ENCODE measurements at places on chromosomes 2 and 18. TPM values are rescaled to one million over a fixed set of nuclear protein-coding genes. Genes with fewer than 3 reads are reported as not detected.

GRCh38 chr2:240730501-240731177, 39.0 kb downstream of the AQP12A start:
- H3K27ac ChIP-seq: no peak overlapping the region
- H3K4me1 ChIP-seq: no peaks in the 10 kb centered on the region
- DNase-seq: no peak
- no peaks in the 10 kb centered on the region for H3K36me3 ChIP-seq
- H3K27me3 ChIP-seq: no peaks in the 10 kb centered on the region
- H3K4me3 ChIP-seq: no peak overlapping the region

GRCh38 chr2:135151615-135152014, 99.5 kb downstream of the RAB3GAP1 start:
- no peak for DNase-seq
- H3K27ac ChIP-seq: no peak overlapping the region
- H3K4me1 ChIP-seq: no peaks in the 10 kb centered on the region
- peaks cover 18% of the 10 kb centered on the region for H3K36me3 ChIP-seq
- no peaks in the 10 kb centered on the region for H3K27me3 ChIP-seq
- H3K4me3 ChIP-seq: no peak overlapping the region

Gene B3GNT7
- total RNA-seq: 73.7 TPM

Gene SLC8A1
- total RNA-seq: 34.7 TPM

GRCh38 chr2:224217233-224217961, 178.3 kb upstream of the SERPINE2 start:
- DNase-seq: no peak
- H3K4me3 ChIP-seq: no peak overlapping the region
- no peaks in the 10 kb centered on the region for H3K4me1 ChIP-seq
- no peaks in the 10 kb centered on the region for H3K27me3 ChIP-seq
- H3K36me3 ChIP-seq: no peaks in the 10 kb centered on the region
- H3K27ac ChIP-seq: no peak overlapping the region

Gene RND3
- 42.7 TPM for total RNA-seq

DNA sequence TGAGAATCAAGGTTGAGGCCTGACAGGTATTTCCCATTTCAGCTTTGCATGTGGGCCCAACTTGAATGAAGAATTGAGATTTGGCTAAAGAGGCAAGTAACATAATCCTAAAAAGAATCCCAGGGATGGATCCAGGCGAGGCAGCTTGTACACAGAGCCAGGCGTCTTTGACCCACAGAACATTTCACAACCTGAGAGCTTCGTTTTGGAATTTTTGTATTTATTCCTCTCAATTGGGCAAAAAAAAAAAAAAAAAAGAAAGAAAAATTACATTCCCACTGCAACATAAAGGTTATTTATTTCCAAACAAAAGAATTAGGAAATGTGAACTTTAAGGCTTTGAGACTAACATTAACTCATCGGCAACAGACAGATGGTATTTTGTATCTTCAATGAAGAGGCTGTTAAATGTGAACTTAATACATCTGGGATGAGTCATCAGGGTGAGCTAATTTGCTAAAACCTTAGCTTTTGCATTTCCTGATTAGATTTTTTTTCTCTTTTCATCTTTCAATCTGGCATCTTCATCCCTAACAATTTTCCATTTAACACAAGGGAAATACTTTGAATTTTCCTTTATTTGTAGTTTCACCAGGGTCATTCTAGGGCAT, 478.5 kb upstream of the TNP1 start:
- H3K36me3 ChIP-seq: no peaks in the 10 kb centered on the region
- H3K27ac ChIP-seq: no peak overlapping the region
- no peak overlapping the region for H3K4me3 ChIP-seq
- DNase-seq: no peak
- no peaks in the 10 kb centered on the region for H3K4me1 ChIP-seq
- no peaks in the 10 kb centered on the region for H3K27me3 ChIP-seq

- H3K27me3 ChIP-seq: no peaks in the 10 kb centered on the region
- no peak for DNase-seq
- H3K4me1 ChIP-seq: no peaks in the 10 kb centered on the region
- no peaks in the 10 kb centered on the region for H3K36me3 ChIP-seq
These were observed 387.9 kb upstream of the MYT1L start for GRCh38 chr2:2719015-2719414.
